ENCODE measurements at places on chromosomes 6 and 20.

DNA sequence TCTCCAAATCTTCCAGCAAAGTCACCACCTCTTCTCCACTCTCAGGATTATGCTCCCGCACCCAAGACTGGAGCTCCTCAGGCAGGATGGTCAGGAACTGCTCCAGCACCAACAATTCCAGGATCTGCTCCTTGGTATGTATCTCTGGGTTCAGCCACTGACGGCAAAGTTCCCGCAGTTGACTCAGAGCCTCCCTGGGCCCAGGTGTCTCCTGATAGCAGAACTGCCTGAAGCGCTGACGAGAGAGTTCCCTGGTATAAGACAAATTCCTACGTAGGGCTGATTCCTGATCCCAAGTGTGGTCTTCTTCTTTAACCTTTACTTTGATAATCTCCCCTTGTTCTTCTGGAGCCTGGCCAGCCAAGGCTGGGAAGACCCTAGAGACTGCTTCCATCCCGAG is 60.6 kb downstream of the GPX5 start:
- no peak for DNase-seq

DNA sequence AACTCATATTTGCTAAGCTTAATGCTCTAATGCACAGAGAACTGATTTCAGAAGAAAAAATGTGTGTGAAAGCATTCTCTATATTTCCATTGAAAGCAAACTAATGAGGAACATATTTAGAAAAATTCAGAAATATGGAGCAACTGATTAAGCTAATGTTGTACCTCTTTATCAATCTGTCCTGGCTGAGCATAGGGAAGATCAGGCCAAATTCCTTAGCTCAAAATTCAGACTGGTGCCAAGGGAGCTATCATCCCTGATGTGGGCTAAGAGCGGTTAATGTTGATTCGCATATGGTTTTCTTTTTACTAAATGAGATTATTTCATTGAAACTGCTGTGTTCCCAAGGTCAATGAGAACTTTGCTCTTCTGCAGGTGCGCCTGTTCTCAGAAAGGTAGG is 93.9 kb upstream of the HS3ST5 start:
- DNase-seq = no peak

- DNase-seq = no peak
Observed at GRCh38 chr6:158028876-158029275, 47.2 kb downstream of the SYNJ2 start.

DNA sequence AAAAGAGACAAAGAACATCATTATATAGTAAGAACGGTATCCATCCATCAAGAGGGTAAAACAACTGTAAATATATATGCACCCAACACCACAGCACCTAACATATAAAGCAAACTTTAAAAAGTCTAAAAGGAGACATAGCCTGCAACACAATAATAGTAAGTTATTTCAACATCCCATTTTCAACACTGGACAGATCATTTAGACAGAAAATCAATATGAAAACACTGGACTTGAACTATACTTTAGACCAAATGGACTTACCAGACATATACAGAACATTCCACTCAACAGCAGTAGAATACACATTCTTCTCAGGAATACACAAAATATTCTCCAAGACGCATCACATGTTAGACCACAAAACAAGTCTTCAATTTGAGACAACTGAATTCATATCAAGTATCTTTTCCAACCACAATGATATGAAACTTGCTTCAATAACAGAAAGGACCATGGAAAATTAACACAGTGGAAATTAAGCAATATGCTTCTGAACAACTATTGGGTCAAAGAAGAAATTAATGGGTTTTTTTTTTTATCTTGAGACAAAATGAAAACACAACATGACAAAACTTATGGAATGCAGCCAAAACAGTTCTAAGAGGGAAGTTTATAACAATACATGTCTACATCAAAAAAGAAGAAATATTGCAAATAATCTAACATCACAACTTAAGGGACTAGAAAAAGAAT is 23.9 kb upstream of the ASF1A start:
- no peak for DNase-seq

DNA sequence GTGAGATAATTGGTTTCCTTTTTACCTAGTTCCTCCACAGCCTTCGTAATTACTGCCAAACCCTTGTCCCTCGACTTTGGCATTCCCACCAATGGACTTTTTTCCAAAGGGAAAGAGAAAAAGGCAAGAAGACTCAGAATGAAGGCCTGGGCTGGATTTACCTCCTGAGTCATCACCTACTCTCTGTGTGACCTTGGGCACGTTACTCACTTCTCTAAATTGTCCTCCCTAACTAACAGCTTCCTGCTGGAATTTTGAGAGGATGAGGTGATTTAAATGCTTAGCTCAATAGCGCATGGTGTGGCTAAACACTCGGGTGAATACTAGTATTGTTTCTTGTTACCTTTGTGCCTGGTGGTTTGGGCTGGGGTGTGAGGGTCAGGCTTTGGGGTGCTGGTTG is 146.6 kb downstream of the DHX35 start:
- peak; percentile 11 for DNase-seq

- peak; percentile 80 for DNase-seq
Observed at GRCh38 chr6:56227071-56227879, 20.1 kb downstream of the COL21A1 start.

GRCh38 chr6:112144145-112144926 is 56.9 kb downstream of the FAM229B start:
- DNase-seq = no peak

- DNase-seq = peak; percentile 94
Observed at GRCh38 chr6:139519571-139520031, 145.2 kb upstream of the CITED2 start.

- DNase-seq = no peak
Observed at GRCh38 chr20:21559305-21559704, 45.4 kb upstream of the NKX2-2 start.

GRCh38 chr6:152117156-152118133 is 310.0 kb downstream of the ESR1 start:
- DNase-seq = no peak

DNA sequence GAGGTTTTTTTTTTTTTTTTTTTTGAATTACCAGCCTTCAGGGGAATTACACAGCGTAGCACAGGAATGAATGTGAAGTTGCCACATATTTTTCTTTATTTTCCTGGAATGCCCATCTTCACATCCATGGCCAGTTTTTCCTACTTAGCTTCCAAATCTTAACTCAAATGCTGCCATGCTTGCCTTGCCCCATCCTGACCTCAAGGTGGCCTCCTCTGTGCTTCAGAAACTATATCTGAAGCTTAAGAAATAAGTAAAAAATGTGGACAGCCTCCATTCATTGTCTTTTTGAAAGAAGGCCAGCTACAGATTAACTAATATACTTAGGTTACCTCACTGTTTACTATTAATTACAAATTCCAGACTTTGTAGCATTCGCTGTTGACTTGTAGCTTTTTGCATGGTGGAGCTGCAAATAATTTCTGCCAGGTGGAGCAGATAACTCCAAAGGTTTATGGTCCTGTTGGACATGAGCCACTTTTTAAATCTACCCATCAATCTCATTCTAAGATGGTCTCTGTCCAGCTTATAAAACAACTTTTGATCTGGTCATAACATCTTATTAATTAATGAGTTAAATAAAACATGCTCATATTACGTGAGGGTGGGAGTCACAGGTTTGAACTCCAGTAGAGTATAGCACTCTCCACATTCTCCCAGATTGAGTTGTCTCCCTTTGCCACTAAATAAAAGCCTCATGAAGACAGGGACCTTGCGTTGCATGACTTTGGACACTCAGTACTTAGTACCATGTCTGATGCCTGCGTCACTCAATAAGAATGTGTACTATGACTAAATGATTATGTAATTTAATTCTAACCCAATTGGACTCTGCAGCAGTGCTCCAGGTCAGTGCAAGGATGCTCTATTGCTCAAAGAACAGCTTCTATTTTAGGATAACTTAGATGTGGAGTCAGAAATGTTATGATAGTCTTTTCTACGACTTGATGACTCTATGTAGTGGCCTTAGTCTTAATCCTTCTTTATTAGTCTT is 678.6 kb upstream of the CITED2 start:
- DNase-seq = no peak

- DNase-seq = no peak
Observed at GRCh38 chr6:84260196-84260595, 32.8 kb upstream of the CEP162 start.

DNA sequence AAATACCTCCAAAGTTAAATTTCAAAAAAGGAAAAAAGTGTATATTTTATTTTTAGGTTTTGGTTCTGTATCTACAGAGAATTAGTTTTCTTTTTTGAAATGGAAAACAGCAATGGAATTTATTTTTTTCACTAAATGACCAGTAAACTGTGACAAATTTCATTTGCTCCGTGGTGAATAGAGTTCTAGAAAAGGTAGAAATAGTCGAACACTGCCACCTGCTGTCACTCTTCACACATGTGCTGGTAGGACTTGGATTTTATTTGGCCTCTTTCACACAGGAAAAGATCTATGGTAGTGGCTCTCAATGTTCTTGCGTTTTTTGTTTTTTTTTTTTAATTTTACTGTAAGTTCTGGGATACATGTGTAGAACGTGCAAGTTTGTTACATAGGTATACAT is 312.5 kb downstream of the EYA4 start:
- DNase-seq = peak; percentile 25

GRCh38 chr6:130202782-130203181 is 20.0 kb downstream of the SAMD3 start:
- DNase-seq = no peak

DNA sequence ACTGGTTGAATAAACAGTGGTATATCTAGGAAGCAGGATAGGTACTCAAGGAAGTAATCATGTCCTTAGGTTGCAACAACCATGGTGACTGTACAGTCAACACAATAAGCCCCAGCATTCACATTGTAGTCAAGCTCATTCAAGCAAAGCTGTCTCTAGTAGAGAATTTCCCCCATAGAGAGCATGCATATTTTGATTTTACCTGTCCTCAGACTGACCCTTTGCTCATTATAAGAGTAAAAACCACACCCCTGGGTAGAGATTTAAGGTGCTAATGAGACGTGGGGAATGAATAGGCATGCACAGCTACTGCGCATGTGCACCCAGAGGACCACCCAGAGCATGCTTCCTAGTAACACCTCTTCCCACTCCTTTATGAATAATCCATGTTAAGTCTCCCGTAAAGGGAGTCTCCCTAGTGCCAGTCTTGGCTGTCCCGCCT is 6.1 kb upstream of the RNF8 start:
- DNase-seq = no peak

GRCh38 chr6:14655201-14656061 is 537.9 kb downstream of the CD83 start:
- no peak for DNase-seq

DNA sequence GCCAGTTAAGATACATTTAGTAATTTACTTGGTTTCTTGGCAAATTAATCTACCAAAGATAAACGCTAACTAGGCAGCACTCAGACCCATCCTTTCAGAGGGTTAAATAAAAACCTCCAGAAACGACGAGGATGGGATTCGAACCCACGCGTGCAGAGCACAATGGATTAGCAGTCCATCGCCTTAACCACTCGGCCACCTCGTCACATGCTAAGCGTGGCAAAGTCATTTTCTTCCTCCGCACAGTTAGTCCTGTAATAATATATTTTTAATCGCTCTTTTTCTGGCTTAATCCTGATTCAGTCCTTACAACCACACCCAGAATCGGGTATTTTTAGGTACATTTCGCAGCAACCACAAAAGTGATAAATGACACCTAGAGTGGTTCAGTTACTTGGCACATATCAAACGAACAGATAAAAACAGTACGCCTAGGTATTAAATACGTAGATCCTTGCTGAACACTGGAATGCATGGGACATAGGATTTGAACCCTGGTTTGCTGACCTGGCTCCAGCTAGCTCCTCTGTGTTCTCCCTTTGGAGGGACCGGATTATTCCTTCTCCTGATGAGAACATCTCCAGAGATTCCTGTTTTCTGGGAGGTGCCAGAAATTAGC is 71.6 kb downstream of the GPX5 start:
- no peak for DNase-seq

DNA sequence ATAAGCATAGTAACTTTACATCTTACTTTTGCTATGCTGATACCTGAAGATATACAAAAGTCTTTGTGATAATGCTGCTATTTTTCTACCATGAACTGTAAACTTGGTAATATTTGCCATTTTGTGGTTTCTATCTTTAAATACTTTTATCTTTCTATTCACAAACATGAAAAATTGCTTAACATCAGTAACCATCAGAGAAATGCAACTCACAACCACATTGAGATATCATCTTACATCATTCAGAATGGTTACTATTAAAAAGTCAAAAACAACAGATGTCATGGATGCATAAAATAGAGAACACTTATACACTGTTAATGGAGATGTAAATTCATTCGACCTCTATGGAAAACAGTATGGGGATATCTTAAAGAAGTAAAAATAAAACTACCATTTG is 112.0 kb downstream of the TRDN start:
- DNase-seq = no peak

DNA sequence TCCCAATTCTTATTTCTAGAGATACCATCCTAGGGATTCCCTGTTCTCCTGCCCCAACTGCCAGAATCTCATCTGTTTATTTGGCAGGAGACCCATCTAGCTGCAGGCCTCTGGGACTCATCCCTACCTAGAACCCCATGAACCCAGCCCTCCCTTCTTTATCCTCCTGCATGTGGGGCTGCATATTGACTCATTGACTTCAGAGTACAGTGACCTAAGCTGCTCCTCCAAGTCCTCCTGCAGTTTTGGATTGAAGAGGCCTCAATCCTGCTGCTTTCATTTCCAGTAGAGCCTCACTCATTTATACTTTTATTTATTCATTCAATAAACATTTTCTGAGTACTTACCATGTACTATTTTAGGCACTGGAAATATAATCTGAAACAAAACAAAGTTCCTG is 11.6 kb downstream of the TMEM200A start:
- DNase-seq = no peak

DNA sequence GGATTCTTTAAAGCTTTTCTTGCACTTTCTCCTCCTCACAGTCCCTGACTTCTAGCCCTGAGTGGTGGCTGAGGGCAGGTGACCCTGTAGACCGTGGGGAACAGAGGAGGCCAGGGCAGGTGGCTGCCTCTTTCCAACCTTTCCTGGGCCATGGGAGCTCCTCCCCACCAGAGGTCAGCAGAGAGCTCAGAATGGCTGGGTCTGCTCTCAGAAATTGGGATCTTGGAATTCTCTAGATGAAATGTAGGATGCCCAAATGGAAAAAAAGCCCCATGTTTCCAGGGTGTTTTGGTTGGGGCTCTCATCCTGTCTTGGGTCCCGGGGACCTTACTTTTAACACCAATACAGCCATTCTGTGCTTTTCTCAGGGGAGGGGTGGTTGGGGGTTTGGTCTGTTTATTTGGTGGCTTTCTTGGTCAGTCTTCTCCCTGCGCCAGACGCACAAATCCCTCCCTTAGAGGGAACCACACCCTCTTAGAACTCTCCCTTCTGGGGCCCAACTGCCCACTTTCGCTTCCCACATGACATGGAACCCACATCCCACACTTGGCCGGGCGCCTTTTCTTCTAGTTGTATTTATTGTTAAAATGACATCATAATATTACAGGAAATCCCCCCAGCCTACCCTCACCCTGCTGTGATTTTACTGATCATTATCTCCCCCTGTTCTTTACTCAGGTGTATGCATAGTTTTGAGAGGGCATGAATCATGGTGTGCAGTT is 17.9 kb downstream of the GNAS start:
- no peak for DNase-seq

- no peak for DNase-seq
Observed at GRCh38 chr6:103177791-103178190, 1681.9 kb downstream of the HACE1 start.

GRCh38 chr6:126701676-126702560 is 362.0 kb downstream of the CENPW start:
- no peak for DNase-seq

Data from AG09309 (cell line).